Stimulated activated CD8-positive, alpha-beta memory T cell treated with anti-CD3 and anti-CD28 coated beads, Interleukin-7, amount 100 ng/mL, for 1 hour (primary cell): ENCODE measurements at places on chromosomes 3 and 15.

GRCh38 chr15:32717426-32718226, at the start of gene GREM1:
GREM1 (plus strand) TSS chr15:32718004; CDS start chr15:32730691, 12,687 bp downstream.
- no peak for DNase-seq

- DNase-seq: no peak
Observed at GRCh38 chr3:2940062-2940461, 170.1 kb downstream of the IL5RA start.

DNA sequence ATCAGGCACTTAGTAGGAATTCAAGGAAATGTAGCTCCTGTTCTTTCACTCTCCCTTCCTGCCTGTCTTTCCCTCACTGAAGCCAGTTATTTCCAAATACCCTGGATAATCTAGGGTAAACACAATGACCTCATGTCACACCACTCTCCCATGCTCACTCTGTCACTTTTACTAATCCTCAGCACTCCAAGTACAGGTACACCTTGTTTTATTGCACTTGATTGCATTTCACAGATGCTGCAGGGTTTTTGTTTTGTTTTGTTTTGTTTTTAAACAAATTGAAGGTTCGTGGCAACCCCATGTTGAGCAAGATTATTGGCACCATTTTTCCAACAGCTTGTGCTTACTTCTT, 40.8 kb downstream of the PPM1L start:
- no peak for DNase-seq

GRCh38 chr15:89123181-89123525, 34.9 kb downstream of the ABHD2 start:
- DNase-seq: no peak

- DNase-seq: no peak
Observed at GRCh38 chr3:126486360-126486847, 10.7 kb upstream of the ZXDC start.

- no peak for DNase-seq
Observed at GRCh38 chr15:60316961-60317360, 80.8 kb downstream of the ANXA2 start.

- no peak for DNase-seq
Observed at GRCh38 chr3:38257583-38257982, 8.0 kb upstream of the SLC22A13 start.

DNA sequence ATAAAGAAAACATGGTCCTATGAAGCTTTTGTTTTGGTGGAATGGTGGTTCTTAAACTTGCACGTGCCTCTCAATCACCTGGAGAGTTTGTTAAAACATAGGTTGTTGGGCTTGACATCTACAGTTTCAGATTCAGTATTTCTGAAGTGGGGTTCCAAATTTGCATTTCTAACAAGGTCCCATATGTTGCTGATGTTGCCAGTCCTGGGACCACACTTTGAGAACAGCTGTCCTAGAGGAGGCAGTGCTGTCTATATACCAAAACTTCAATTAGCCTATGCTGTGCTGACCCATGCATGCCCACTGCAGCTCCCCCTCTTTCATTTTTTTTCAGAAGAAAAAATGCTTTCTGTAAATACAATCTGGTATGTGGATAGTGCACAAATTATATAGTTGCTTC, 31.3 kb downstream of the ALCAM start:
- DNase-seq: no peak

DNA sequence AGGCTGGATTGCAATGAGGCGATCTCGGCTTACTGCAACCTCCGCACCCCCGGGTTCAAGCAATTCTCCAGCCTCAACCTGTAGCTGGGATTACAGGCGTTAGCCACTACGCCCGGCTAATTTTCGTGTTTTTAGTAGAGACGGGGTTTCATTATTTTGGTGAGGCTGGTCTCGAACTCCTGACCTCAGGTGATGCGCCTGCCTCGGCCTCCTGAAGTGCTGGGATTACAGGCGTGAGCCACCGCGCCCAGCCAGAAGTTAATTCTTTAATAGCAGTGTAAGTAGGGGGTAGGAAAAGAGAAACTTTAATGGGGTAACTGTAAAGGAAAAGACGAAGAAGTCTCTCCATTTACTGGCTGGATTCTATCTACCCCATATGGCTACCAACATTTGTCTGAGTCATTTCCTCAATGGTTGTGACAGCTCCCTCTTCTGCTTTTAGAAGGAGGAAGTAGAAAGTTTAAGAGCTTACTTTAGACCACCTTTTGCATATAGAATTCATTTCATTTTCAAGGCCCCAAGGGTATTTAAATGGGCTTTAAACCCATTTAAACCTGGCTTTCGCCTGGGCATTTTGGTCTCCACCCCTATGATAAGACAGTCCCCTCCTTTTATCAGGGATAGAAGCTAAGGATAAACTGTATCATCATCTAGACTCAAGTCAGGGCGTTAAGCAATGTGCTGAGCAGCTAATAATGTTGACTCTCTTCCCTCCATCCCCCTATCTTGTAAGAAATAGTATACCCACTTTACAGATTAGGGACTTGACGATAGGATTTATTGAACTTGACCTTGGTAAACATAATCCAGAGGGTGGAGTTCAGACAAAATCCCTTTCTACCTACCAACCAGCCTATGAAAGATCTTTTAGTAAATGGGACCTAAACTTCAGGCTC, 1.1 kb upstream of the CDV3 start:
- DNase-seq: no peak

DNA sequence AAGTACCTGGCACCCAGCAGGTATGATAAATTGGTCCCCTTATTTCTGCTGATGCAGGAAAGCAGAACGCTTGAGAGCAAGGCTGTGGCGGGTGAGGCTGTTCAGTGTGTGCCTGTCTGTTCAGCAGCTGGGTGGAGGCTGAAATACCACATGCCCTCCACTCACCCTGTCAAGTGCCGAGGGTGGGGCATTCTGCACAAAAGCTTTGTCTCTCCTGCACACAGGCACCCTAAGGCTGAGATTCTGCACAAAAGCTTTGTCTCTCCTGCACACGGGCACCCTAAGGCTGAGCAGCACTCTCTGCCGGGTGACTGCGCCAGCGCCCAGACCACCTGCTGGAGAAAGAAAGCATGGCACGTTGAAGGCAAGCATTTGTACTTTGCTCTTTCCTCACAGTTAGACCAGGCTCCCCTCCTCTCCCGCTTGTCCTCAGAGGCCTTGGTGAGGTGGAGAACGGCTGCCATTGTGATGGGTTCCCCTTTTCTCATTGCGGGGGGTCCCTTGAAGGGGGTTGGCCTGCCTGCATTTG, 97.5 kb downstream of the BDH1 start:
- DNase-seq: no peak

- no peak for DNase-seq
Observed at GRCh38 chr15:63109920-63110319, 11.7 kb upstream of the LACTB start.

DNA sequence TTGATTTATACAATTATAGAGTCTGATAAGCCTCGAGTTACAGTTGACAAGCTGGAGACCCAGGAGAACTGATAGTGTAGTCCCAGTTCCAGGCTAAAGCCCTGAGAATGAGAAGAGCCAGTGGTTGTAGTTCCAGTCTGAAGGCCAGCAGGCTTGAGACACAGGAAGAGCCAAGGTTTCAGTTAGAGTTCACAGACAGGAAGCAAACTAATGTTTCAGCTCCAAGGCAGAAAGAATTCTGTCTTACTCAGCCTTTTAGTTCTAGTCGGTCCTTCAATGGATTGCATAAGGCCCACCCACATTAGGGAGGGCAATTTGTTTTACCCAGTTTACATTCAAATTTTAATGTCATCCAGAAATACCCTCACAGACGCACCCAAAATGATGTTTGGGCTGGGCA, 102.7 kb downstream of the CDIN1 start:
- DNase-seq: no peak

DNA sequence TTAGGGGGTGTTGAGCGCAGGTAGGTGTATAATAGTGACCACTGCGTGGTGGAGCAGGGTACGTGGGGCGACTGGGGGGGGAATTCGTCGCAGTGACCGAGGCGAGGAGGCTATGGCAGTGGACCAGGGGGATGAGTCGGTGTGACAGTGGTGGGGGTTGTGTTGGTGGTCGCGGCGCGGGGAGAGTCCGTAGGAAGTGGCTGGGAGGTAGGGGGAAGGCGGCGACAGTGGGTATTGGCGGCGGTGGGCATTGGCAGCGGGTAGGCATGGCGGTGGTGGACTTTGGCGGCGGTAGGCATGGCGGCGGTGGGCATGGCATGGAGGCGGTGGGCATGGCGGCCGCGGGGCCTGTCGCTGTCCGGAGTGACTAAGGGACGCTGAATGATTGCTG, 739 bp downstream of the SNRPN start:
- DNase-seq: no peak

- DNase-seq: no peak
Observed at GRCh38 chr3:36258421-36258820, 121.9 kb upstream of the STAC start.

- DNase-seq: no peak
Observed at GRCh38 chr3:143236226-143236964, 116.8 kb downstream of the CHST2 start.

DNA sequence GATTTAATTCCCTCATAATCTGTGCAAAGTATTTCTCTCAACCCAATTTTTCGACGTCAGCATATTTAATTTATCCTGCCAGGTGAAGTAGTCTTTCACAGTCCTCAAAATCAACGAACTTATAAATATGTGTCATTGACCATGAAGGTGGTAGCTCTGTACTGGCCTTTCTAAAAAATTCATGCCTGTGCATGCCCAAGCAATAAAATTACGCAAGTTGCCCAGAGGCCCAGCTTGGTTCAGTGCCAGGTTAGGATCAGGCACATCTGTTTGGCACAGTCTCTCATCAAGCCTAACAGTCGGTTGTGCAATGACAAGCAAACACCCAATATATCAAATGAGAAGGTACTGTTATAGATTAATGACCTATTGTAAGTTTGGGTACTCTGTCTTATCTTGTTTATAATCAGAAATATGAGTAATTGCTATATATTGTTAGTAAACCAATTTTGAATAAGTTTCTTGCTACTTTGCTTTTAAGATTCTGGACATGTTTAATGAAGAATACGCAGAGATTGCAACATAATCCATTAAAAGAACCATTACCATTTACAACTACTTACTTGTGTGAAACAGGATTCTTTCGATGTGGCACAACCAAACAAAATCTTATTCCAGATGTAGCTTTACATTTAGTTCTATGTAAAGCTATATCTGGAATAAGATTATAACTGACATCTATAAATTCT, 159.0 kb upstream of the IL12A start:
- DNase-seq: no peak

- no peak for DNase-seq
Observed at GRCh38 chr15:61195116-61196002, 33.7 kb downstream of the RORA start.

DNA sequence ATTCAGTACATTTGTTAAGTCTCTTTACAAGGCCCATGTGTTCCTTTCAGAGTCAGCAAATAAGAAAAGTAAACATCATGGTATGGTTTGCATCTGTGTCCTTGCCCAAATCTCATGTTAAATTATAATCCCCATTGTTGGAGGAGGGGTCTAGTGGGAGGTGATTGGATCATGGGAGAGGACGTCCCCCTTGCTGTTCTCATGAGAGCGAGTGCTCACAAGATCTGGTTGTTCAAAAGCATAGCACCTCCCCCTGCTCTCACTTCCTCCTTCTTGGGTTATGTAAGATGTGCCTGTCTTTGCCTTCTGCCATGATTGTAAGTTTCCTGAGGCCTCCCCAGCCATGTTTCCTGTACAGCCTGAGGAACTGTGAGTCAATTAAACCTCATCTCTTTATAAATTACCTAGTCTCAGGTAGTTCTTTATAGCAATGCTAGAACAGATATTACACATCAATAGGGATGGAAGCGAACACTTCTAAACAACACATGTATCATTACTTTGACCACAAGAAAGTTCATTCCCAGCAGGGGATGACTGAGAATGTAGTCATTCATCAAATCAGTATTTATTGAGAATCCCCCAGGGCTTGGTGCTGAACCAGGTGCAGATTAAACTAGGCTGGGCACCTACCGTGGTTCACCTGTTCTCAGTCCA, 4.1 kb downstream of the EFCAB12 start:
- no peak for DNase-seq

DNA sequence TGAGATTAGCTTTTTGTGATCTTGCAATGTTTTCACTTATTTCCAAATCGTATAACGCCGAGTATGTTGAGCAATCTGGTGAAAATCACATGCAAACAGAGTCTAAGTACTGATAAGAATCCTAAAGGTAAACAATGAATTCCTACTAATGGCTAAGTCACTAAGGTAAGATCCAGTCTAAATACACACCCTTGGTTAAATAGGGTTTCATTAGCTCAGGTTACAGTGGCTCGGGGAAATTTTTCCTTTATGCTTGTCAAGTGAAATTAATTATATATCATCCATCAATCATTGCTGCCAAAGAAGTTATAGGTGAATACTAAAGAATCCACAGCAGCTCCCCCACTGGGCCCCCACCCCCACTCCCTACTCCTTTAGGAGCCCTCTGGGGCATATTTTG, 139.3 kb downstream of the SOX2 start:
- DNase-seq: no peak

DNA sequence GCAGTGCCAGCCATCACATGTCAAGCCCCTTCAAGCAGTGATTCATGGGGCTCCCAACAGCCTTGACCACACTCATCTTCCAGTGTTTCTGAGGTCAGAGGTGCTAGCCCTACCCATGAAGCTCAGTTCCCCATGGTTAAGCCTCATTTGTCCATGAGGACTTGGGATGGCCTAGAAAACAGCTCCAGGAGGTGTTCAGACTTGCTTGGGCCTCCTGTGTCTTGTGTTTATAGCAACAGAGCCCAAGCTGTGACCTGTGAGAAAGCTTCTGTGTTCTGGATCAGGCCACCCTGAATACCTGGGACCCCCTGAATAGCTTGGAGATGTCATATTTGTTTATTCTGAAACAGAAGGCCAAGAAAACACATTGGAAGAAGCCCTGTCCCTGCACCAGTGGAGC, 36.7 kb downstream of the LARP6 start:
- no peak for DNase-seq

DNA sequence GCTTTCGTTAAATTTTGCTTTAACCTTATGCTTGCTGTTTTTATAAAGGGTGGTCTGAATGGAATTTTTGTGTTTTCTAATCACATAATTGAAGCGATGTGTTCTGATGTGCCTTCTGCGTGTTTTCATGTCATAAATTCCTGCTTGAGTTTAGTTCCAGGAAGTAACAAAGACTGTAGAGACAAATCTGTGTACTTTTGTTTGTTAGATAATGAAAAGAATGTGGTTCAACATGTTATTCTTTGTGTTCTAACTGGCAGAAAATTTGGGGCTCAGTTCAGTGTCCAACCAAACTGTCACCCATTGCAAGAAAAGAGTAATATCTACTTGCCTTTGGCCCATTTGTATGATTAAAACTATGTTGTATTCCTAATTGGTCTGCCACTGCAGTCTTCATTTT, 324.0 kb downstream of the DIPK2A start:
- DNase-seq: no peak

DNA sequence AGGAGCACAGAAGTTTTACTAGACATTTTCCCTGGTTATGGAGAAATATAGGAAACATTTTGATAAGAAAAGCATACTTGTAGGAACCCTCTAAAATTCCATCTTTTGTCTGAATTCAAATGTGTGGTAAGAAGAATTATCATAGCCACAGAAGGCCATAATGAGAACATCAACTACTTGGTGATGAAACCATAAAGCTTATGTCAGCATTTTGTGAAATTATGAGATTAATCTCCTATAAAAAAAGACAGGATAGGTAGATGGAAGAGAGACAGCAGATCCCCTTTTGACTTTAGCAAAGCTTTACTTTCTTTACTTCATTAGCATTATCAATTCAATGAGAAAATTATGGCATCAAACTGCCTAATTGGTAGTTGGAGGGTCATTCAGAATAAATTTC, 697.0 kb downstream of the IGSF11 start:
- DNase-seq: no peak

GRCh38 chr15:60795471-60795870, 316.5 kb upstream of the ICE2 start:
- DNase-seq: no peak
